ENCODE measurements at places on chromosomes 12 and 14. TPM values are rescaled to one million over a fixed set of nuclear protein-coding genes. Genes with fewer than 3 reads are reported as not detected.

DNA sequence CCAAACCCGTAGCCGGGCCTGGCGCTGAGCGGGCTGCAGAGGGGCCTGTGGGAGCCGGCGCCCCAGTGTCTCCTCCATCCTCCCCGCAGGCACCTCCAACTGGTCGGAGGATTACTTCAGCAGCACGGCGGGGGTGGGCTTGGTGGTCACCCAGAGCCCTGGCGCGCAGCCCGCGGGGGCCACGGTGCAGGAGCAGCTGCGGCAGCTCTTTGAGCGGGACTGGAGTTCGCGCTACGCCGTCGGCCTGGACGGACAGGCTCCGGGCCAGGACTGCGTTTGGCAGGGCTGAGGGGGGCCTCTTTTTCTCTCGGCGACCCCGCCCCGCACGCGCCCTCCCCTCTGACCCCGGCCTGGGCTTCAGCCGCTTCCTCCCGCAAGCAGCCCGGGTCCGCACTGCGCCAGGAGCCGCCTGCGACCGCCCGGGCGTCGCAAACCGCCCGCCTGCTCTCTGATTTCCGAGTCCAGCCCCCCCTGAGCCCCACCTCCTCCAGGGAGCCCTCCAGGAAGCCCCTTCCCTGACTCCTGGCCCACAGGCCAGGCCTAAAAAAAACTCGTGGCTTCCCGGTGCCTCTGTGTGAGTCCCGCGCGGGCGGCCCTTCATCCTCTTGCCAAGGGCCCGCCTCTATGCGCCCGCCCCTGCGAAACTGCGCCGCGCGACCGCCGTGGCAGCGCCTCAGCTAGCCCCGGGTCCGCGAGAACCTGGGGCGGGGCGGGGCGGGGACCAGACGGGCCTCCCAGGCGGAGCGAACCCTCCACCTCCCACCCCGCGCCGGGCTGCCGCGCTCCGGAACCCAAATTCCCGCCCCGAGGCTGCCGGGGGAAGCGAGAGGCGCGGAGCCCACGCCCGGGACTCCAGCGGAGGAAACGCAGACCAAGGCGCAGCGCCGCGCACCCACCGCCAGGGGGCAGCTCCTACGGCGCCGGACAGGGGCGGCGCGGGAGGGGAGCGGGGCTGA, 8.3 kb downstream of the PLD4 start:
- peak overlapping the region; percentile 43 for H3K4me3 ChIP-seq
- H3K36me3 ChIP-seq: no peaks in the 10 kb centered on the region
- peak; percentile 85 for DNase-seq
- H3K27me3 ChIP-seq: peaks cover 24% of the 10 kb centered on the region
- H3K4me1 ChIP-seq: no peaks in the 10 kb centered on the region
- H3K27ac ChIP-seq: no peak overlapping the region

GRCh38 chr14:99892406-99892805, 99.2 kb downstream of the EML1 start:
- no peak overlapping the region for H3K4me3 ChIP-seq
- H3K27ac ChIP-seq: no peak overlapping the region
- H3K27me3 ChIP-seq: peaks cover 42% of the 10 kb centered on the region

GRCh38 chr12:38934686-38935085, 29.3 kb upstream of the CPNE8 start:
- H3K27me3 ChIP-seq: no peaks in the 10 kb centered on the region
- H3K4me1 ChIP-seq: no peaks in the 10 kb centered on the region
- DNase-seq: no peak

DNA sequence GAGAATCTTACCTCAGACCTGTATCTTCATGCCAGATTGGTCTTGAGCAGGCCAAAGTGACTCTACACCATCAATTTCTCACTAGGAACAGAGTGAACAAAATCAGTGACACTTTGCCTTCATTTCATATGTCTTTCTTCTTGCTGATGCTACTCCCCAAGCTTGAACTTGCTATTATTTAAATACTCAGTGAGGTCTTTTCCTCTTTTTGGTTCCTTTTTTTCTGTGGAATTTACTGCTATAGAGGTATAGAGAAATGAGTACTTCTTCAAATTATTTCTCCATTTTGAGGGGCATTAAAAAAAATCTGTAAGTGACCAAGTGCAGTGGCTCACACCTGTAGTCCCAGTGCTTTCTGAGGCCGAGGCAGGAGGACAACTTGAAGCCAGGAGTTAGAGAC, at the start of gene GPR33:
GPR33 (minus strand) TSS at position 154 of the 400 bp plus-strand sequence. CDS start 4,074 bp downstream, outside the sequence.
- H3K27me3 ChIP-seq: no peaks in the 10 kb centered on the region
- no peaks in the 10 kb centered on the region for H3K4me1 ChIP-seq
- no peak within 1 kb of the TSS for H3K4me3 ChIP-seq
- no peaks in the 10 kb centered on the region for H3K36me3 ChIP-seq

GRCh38 chr14:89320381-89321000, 96.5 kb downstream of the FOXN3 start:
- H3K27me3 ChIP-seq: peaks cover 6% of the 10 kb centered on the region
- no peak overlapping the region for H3K4me3 ChIP-seq
- H3K27ac ChIP-seq: no peak overlapping the region
- DNase-seq: no peak
- H3K4me1 ChIP-seq: no peaks in the 10 kb centered on the region
- no peaks in the 10 kb centered on the region for H3K36me3 ChIP-seq

AKAP3 gene
- total RNA-seq: 0.44 TPM

SLC25A47 gene
- total RNA-seq: 0.25 TPM

ADGRD1 gene
- 11.7 TPM for total RNA-seq

GPHN gene
- total RNA-seq: 14.1 TPM

All from K562 (cell line).